ENCODE measurements at places on chromosomes 6 and 20. TPM values are rescaled to one million over a fixed set of nuclear protein-coding genes. Genes with fewer than 3 reads are reported as not detected.
A peak's percentile ranks its signal among the peaks of the same experiment; 100 is the strongest.

GRCh38 chr20:2301164-2301622 is 5.4 kb downstream of the TGM3 start:
- no peaks in the 10 kb centered on the region for H3K36me3 ChIP-seq
- H3K4me3 ChIP-seq, result no peak overlapping the region
- H3K27ac ChIP-seq, result peak overlapping the region; percentile 88
- H3K27me3 ChIP-seq, result peaks cover 11% of the 10 kb centered on the region
- DNase-seq, result no peak
- peaks cover 40% of the 10 kb centered on the region for H3K4me1 ChIP-seq

DNA sequence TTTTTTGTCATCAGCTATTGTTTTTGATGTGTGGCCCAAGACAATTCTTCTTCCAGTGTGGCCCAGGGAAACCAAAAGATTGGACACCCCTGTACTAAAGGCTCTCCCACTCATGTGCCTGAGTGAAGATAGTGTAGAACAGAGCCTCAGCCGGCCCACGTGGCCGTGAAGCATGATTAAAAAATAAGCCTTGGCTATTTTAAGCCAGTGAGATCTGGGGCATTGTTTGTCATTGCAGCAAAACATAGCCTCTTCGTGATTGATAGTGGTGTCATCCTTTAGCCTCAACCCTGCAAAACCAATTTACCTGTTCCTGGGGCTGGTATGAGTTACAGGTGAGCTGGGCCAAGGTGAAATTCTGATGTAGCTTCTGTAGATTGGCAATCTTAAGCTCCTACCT is 85.3 kb downstream of the TULP4 start:
- H3K36me3 ChIP-seq, result no peaks in the 10 kb centered on the region
- peaks cover 10% of the 10 kb centered on the region for H3K4me1 ChIP-seq
- H3K27me3 ChIP-seq, result no peaks in the 10 kb centered on the region
- no peak overlapping the region for H3K4me3 ChIP-seq
- no peak for DNase-seq
- no peak overlapping the region for H3K27ac ChIP-seq

- H3K27ac ChIP-seq, result no peak overlapping the region
- no peaks in the 10 kb centered on the region for H3K36me3 ChIP-seq
- H3K4me3 ChIP-seq, result no peak overlapping the region
- no peak for DNase-seq
- H3K27me3 ChIP-seq, result no peaks in the 10 kb centered on the region
Measured at GRCh38 chr6:92826633-92827032, 592.7 kb downstream of the EPHA7 start.

DNA sequence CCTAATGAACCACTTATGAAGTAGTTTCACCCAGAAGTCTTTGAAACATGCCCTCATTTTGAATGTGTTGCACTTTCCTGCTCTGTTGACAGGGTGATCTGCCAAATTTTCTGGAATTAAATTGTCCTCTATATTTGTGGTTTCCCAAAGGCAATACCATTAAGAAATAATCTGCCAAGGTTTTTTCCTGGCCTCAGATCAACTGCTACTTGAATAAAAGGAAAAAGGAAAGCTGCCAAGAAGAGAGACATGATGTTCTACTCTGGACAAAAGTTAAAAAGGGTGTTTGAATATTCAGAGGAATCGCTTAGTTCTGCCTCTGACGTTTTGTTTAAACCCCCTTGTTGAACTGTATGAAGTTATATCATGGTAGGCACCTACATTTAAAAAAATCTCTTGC is 37.4 kb upstream of the ARMH2 start:
- H3K4me3 ChIP-seq, result no peak overlapping the region
- no peaks in the 10 kb centered on the region for H3K4me1 ChIP-seq
- H3K36me3 ChIP-seq, result no peaks in the 10 kb centered on the region
- no peak for DNase-seq
- no peaks in the 10 kb centered on the region for H3K27me3 ChIP-seq

DNA sequence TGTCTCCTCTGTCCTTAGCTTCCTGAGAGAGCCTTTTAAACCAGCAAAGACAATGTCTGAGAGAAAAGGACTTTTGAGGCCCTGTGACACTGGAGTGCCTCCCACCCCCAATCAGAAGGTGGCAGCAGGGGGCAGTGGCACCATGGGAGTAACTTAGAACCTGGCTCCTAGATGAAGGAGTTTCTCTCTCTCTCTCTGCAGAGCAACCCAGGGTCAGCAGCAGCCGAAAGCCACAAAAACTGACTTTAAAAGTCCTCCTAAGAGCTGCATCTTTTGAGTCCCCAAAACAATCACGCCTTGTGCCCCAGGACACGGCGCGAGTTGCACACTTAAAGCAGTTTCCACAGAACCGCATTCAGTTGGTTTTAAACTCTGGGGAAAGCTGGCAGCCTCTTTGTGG is 5.3 kb upstream of the TCP11 start:
- peaks cover 9% of the 10 kb centered on the region for H3K4me1 ChIP-seq
- H3K4me3 ChIP-seq, result no peak overlapping the region
- no peaks in the 10 kb centered on the region for H3K36me3 ChIP-seq

- H3K36me3 ChIP-seq, result no peaks in the 10 kb centered on the region
- H3K27ac ChIP-seq, result no peak overlapping the region
- no peak overlapping the region for H3K4me3 ChIP-seq
- DNase-seq, result peak; percentile 42
- no peaks in the 10 kb centered on the region for H3K27me3 ChIP-seq
- no peaks in the 10 kb centered on the region for H3K4me1 ChIP-seq
Measured at GRCh38 chr20:33896509-33896908, 85.4 kb downstream of the CHMP4B start.

DNA sequence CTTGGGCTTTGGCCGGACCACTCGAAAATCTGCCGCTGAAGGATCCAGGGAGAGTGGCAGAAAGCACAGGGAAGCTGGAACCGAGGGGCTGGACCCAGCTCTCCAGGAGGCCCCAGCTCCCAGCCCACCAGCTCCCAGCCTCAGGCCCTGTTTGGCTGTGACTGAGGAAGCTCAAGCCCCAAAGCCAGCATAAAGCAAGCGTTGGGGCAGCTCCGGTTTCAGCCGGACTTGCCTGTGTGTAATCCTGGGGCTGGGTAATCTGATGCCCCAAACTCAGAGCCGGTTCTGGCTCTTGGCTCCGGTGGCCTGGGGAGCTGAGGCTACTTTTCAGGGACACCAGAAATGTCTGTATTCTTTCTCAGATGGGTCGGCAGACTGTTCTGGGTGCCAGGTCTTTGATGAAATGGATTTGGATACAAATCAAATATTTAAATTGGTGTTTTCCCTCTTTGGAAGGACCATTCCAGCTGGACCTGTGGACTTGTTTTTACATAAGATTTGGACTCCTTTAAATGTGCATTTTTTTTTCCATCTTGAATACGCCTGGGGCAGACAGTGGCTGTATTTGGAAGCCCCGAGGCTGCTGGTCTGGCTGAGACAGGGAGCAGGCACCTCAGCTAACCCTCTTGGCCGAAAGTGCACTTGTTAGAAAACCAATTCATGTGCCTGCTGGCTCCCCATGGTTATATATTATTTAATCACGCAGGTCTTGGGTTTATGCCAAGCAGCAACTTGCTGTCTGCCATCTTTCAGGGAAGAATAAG is 29.7 kb downstream of the RPP40 start:
- H3K4me3 ChIP-seq, result no peak overlapping the region
- no peak for DNase-seq
- H3K27me3 ChIP-seq, result no peaks in the 10 kb centered on the region
- no peaks in the 10 kb centered on the region for H3K36me3 ChIP-seq

DNA sequence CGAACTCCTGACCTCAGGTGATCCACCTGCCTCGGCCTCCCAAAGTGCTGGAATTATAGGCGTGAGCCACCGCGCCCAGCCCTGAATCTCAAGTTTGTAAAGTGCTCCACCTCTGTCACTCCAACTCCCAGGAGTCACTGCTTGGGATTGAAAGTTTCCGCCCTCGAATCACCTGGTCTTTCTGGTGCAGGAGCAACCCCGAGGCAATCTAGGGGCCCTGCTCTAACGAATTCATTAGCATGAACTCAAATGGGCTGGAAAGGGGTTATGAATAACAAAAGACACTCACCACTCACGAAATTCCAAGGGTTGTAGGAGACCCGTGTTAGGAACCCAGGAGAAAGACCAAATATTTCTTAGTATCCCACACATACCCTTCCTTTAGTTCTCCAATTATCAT is 26.1 kb downstream of the RBCK1 start:
- peaks cover 21% of the 10 kb centered on the region for H3K4me1 ChIP-seq
- H3K36me3 ChIP-seq, result no peaks in the 10 kb centered on the region
- H3K27me3 ChIP-seq, result no peaks in the 10 kb centered on the region
- DNase-seq, result no peak
- H3K4me3 ChIP-seq, result no peak overlapping the region

DNA sequence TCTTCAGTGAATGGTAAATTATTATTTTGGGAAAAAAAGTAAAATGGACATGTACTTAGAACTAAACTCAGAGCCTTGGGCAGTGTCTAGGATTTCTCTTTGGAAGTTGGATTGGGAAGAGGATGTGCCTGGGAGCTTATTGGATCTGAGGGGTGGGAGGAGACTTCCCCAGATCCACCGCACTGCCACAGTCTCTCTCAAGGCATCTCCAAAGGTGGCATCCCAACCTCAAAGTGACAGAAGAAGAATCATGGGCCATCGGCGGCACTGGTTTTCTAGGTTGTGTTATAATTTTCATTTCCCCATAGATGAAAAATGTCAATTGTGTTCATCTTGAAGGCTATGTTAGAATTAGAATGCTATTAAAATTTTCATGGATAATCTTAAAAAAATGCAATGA is 66.8 kb upstream of the CD93 start:
- peaks cover 100% of the 10 kb centered on the region for H3K4me1 ChIP-seq
- peak overlapping the region; percentile 73 for H3K27ac ChIP-seq
- H3K27me3 ChIP-seq, result no peaks in the 10 kb centered on the region
- H3K4me3 ChIP-seq, result no peak overlapping the region
- no peak for DNase-seq

DNA sequence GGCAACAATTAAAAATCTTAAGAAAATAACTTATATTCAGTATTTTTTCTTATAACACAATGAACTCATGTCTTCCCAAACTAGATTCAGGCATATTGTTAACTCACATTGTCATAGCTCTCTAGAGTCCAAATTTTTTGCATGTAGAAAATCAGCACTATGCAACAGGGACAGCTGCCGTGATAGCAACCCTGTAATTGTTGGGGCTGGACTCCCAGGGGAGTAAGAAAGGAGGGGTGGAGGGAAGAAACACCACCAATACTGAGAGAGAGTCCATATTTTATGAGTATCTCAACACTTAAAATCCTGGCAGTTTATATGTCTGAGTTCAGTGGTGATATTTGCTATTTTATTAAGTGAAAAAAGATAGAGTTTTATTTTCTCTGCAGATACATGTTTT is 89.6 kb upstream of the HS3ST5 start:
- no peak overlapping the region for H3K27ac ChIP-seq
- no peak for DNase-seq
- H3K36me3 ChIP-seq, result no peaks in the 10 kb centered on the region
- H3K4me1 ChIP-seq, result no peaks in the 10 kb centered on the region
- no peak overlapping the region for H3K4me3 ChIP-seq

DNA sequence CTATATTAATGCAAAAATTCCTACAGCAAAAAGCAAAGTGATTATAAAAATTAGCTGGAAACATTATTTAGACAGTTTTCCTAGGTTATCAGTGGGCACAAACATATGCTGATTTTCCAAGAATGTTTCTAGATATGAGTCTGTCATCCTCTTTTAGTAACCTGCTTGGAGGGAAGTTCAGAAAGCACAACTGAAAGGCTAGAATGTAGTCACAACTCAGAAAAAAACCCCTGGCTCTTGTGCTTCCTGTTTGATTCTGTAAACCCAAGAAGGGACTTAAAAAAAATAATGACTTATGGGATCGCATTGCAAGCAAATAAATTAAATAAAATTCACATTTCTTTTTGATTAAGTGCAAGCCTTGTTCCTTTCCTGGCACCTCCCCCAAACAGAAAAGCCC is 708.4 kb upstream of the EPHA7 start:
- DNase-seq, result no peak
- no peaks in the 10 kb centered on the region for H3K36me3 ChIP-seq
- H3K4me1 ChIP-seq, result no peaks in the 10 kb centered on the region
- H3K4me3 ChIP-seq, result no peak overlapping the region
- no peaks in the 10 kb centered on the region for H3K27me3 ChIP-seq
- H3K27ac ChIP-seq, result no peak overlapping the region

- peaks cover 17% of the 10 kb centered on the region for H3K27me3 ChIP-seq
- H3K4me1 ChIP-seq, result peaks cover under 1% of the 10 kb centered on the region
- DNase-seq, result no peak
- H3K4me3 ChIP-seq, result no peak overlapping the region
- no peak overlapping the region for H3K27ac ChIP-seq
Measured at GRCh38 chr20:58184984-58185383, 43.5 kb downstream of the ANKRD60 start.

GRCh38 chr20:3165473-3166337 is 6.0 kb upstream of the FASTKD5 start:
- H3K4me1 ChIP-seq, result no peaks in the 10 kb centered on the region
- no peaks in the 10 kb centered on the region for H3K36me3 ChIP-seq
- H3K27me3 ChIP-seq, result peaks cover 37% of the 10 kb centered on the region

GRCh38 chr20:37265152-37265551 is 3.5 kb upstream of the GHRH start:
- no peaks in the 10 kb centered on the region for H3K4me1 ChIP-seq
- no peaks in the 10 kb centered on the region for H3K36me3 ChIP-seq
- DNase-seq, result no peak

GRCh38 chr6:52594221-52594620 is 17.4 kb upstream of the TRAM2 start:
- no peaks in the 10 kb centered on the region for H3K27me3 ChIP-seq
- peaks cover 11% of the 10 kb centered on the region for H3K4me1 ChIP-seq
- H3K36me3 ChIP-seq, result no peaks in the 10 kb centered on the region
- DNase-seq, result no peak
- peak overlapping the region; percentile 56 for H3K27ac ChIP-seq

DNA sequence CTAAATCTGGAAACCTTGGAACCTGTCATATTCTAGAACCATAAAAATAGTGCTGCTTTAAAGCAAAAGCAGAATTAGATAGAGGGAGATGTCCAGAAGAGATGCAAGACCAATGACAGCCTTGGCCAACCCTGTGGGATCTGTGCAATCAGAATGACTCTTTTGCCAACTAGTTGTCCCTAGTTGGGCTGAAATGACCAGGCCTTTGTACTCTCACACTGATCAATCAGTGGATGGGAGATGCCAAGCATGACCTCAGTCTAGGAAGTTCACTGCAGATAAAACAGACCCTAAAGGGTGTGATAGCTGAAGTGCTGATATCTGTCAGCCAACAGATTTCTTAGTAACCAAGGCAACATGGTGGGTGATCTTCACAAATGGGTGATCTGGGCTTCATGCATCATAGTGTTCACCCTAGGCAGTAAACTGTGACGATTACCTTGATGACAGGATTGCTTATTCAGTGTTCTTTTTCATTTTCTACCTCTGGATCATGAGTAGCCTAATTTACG is 52.1 kb downstream of the BCKDHB start:
- no peak for DNase-seq
- H3K4me1 ChIP-seq, result no peaks in the 10 kb centered on the region
- H3K4me3 ChIP-seq, result no peak overlapping the region
- no peaks in the 10 kb centered on the region for H3K36me3 ChIP-seq
- no peaks in the 10 kb centered on the region for H3K27me3 ChIP-seq

Gene SCRT2
- not detected for total RNA-seq

Gene NKAPL
- total RNA-seq, result 1.5 TPM

Gene ARMH2
- 0.50 TPM for total RNA-seq

Gene HCRTR2
- total RNA-seq, result not detected

Gene PRL
- total RNA-seq, result not detected

Gene LY6G6C
- not detected for total RNA-seq

Gene SLC35D3
- total RNA-seq, result not detected

Gene TP53TG5
- not detected for total RNA-seq

Gene TOMM34
- total RNA-seq, result 18.6 TPM

Gene HLA-F
- total RNA-seq, result 197 TPM

Gene C20orf144
- not detected for total RNA-seq

Gene F13A1
- total RNA-seq, result 80.5 TPM

Gene SLPI
- total RNA-seq, result 496 TPM
